ENCODE measurements at places on chromosomes 12 and 14.

DNA sequence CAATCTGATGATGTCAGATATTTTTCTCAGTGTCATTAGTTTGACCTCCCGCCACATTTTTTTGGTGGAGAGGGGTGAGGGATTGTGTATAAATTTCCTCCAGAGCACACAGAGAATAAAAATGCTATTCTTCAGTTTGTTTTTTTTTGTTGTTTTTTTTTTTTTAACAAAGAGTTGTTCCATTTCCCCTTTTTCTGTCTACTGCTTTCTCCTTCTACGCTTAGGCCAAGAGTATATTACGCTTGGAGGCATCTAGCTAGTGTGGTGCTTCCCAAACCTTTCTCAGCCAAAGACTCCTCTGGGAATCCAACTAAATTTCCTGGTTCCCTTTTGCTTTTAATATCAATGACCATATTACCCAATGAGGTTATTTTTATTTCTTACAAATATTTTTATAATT lies 465.6 kb downstream of the ZFP36L1 start:
- DNase-seq: no peak

DNA sequence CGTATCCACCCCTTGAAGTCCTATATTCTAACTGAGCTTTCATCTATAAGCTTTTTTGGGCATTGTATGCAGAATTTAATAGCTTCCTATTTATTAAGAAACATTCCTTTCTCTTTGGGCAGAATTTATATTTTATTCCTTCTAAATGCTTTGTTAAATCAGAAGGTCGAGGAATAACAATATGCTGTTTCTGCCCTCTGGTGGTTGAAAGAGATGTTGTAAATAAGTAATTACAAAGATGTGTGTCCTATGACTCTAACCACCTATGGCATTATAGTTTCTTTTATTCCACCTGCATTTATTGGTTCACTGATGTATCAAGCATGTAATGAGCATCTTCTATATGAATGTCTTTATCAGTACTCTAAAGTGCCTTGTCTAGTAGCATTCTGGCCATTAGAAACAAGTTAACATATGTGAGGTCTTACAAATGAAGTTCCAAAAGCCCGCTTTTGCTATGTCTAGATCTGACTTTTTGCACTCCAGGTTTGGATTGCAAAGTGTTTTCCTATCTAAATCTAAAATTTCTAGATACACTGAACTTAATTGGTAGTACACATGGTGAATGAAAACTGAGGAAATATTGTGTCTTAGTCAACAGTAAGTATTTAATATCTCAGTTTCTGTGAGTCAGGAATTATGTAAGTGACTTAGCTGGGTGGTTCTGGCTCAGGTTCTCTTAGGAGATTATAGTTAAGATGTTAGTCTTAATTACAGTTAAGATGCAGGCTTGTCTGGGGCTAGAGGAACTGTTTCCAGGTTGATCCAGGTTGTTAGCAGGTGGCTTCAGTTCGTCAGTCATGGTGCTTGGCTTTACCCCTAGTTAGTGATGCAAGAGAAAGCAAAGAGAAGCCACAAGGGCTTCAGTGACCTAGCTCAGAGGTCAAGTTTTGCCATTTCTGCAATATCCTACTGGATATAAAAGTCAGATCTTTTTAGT lies 57.5 kb downstream of the PLEKHA5 start:
- no peak for DNase-seq

DNA sequence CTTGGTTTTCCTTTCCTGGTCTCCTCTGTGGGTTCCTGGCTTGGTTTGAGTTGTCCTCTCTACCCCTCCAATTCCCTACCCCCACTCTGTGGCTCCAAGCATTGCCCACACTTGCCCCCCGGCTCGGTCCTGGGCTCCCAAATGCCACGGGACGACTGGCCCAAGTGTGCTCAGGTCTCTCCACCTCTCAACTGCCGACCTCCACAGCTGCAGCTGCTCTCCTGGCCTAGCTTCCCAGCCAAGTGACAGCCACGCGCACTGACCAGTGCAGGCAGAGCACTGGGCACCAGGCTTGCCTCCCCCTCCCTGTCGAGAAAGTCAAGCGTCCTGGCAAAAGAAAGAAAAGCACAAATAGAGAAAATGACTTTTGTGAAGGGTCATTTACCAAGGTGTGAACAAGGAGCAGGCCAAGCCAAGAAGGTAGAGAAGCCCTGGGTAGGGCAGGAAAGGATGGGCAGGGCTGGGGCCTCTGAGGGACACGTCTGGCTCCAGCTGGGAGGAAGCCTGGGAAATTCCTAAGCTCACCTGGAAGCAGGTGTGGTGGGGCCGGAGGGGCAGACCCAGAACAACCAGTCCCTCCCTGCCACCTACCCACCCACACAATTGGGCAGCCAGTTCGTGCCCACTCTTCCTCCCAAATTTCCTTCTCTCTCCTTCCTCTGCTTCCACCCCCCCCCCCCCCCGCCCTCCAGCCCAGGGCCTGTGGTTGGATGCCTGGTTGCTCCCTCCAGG lies 1.8 kb upstream of the CEP170B start:
- no peak for DNase-seq

GRCh38 chr14:101444116-101444515 lies 117.2 kb upstream of the DIO3 start:
- DNase-seq: no peak

DNA sequence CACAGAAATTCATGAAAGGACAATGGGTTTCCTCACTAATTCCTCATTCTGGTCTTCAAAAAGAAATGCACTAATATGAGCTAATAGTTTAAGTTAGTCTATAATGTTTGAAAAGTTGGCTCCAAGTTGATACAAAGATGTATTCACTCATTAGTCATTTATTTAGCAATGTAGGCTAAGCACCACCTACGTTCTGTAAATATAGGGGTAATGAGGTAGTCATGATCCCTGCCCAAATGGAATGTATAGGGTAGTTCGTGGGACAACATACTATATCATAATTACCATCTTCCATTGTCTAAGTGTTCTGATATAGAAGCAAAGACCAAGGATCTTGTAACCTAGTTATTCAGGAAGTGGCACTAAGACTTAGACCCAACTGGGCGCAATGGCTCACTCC lies 86.5 kb downstream of the DIO2 start:
- no peak for DNase-seq

- DNase-seq: no peak
Observed at GRCh38 chr14:52325126-52325525, 11.0 kb downstream of the PTGER2 start.

- DNase-seq: no peak
Observed at GRCh38 chr12:1104088-1104800, 113.2 kb downstream of the ERC1 start.

GRCh38 chr12:42987216-42987650 lies 397.7 kb upstream of the PRICKLE1 start:
- no peak for DNase-seq

- no peak for DNase-seq
Observed at GRCh38 chr12:128970941-128971340, 117.7 kb downstream of the GLT1D1 start.

DNA sequence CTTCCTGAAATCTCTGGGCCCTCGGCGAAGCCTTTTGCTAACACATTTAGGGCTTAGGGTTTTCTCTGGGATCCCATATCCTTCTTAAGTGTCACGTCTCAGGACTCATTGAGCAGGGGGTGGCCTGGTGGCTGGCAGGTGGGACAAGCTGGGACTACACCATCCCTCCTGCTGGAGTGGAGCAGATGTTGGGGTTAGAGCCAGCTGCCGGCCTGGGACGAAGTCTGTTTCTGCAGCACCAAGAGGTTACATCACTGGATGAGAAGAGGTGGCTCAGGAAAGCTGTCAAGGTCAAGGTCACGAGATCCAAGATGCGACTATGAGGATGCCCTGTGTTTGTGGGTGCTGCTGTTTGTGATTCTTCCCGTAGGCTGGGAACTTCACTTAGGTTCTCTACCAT lies 16.3 kb downstream of the SMCO2 start:
- DNase-seq: no peak

DNA sequence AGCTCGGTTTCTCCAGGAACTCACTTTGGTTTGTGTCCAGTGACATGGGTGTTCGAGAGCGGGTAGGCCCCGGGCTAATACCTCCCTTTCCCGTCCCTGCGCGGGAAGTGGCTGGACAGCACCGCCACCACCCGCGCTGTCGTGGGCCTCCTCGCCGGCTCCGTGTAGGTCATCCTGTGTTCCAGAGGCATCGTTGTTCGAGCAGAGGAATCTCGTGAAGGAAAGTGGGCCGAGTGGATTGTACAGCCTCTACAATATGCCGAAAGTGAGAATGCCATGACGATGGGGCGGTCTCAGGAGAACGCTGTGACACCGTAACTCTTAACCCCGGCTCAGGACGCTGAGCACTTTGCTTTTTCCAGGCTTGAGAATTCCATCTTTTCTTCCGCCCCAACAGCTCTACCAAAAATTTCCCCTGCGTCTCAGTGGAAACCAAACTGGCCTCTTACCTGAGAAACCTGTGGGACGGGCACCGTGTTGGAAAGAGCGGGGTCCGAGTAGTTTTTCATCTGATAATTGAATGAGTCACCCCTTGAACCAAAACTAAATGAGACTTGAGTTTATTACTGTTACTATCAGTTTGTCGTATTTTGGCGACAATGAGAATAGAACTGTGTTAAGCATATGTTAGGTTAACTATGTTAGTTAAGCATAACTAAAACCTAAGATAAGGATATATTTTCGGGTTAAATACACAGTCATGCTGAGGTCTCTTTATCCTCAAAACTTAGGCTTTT lies 510 bp downstream of the EIF2S1 start:
- DNase-seq: no peak

DNA sequence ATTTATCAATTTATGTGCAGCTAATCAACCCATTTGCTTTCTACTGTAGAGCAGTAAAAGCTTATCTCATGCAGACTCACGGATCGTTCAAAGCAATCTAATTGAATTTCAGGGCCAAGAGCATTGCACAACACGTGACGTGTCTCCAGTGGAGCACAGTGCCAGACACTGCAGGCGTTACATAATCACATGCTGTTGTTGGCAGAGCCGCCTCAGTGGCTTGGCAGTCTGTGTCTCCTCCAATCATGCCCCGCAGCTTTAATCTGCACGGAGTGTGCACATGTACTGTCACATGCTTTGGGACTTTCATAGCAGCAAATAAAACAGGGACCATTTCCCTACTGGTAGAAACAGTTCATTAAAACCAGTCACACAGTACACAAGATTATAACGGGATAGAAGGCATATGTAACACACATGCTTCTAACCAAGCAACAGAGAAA lies 309.3 kb downstream of the ITPR2 start:
- no peak for DNase-seq

DNA sequence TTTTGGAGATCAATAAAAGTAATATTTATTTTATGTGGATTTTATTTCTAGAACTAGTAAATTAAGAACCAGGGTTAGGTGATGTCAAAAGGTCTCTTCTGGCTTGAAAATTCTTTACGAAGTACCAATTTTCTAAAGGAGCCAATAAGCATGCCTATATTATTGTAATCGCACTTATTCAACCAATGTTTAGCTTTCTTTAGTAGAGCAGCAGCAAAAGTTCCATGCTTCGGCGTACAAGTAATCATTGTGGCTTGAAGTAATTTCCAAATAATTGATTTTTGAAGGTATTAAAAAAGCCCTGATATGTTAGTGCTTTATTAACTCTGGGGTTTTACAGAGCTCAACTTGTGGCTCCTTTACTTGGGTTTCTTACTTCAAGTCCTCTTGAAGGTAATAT lies 3.4 kb downstream of the RMST start:
- DNase-seq: no peak

DNA sequence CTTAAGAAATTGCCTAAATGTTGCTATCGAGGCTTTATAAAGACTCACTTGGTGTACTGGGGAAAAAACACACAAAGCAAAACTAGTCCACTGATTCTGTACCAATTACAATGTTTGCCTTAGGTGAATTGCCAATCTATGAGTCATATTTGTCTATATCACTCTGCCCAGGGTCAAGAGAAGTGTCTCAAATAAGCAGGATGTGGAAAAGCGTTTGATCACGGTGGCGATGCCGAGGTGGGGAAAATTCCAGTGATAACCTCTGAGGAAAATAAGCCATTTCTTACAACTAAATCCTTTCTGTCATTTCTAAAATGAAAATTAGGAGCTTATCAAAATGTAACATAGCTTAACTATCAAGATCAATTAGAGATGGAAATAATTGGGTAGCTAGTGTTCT lies 148.6 kb upstream of the DIO3 start:
- no peak for DNase-seq

GRCh38 chr12:56321027-56321426 lies 5.2 kb upstream of the CNPY2 start:
- DNase-seq: no peak

DNA sequence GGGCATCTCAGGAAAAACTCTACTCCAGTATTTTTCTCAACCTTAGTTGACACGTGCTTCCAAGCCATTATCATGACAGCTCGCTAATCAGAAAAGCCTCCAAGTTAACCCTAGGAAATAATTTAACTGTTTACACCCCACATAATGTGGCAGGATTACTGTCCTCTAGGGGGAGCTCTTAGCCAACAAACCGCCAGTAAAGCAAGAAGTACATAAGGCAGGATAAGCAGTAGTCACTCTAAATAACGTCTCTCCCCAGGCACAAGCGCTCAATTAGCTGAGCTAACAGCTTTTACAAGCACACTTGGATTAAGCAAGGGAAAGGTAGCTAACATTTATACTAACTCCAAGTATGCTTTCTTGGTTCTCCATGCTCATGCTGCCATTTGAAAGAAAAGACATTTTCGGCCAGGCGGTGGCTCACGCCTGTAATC lies 22.8 kb downstream of the APOBEC1 start:
- DNase-seq: no peak

- no peak for DNase-seq
Observed at GRCh38 chr12:104684884-104685283, 228.1 kb downstream of the CHST11 start.

GRCh38 chr12:59595883-59596540 lies at the start of gene SLC16A7:
Gene SLC16A7 (plus strand): TSS chr12:59596029. CDS start chr12:59704802, 108,773 bp downstream.
- DNase-seq: peak; percentile 65

- no peak for DNase-seq
Observed at GRCh38 chr12:74535536-74535935, 2.1 kb upstream of the ATXN7L3B start.

DNA sequence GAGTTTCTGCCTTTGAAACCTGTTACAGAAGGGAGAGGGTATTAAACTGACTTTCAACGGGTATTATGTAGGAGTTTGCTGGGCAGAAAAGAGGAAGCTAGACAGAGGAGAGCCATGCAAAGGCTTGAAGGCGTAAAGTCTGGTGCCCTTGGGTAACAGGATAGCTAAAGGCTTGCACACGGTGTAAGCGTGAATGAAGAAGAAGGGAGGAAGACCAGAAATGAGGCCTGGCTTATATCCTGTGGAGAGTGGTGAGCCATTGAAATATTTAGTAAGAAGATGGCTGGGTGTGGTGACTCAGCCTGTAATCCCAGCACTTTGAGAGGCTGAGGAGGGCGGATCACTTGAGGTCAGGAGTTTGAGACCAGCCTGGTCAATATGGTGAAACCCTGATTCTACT lies 22.6 kb downstream of the SUDS3 start:
- DNase-seq: no peak

Measured in stimulated activated CD8-positive, alpha-beta memory T cell treated with anti-CD3 and anti-CD28 coated beads, Interleukin-4, amount 100 ng/mL, for 1 hour (primary cell).